ENCODE measurements at places on chromosomes 5 and 9.

DNA sequence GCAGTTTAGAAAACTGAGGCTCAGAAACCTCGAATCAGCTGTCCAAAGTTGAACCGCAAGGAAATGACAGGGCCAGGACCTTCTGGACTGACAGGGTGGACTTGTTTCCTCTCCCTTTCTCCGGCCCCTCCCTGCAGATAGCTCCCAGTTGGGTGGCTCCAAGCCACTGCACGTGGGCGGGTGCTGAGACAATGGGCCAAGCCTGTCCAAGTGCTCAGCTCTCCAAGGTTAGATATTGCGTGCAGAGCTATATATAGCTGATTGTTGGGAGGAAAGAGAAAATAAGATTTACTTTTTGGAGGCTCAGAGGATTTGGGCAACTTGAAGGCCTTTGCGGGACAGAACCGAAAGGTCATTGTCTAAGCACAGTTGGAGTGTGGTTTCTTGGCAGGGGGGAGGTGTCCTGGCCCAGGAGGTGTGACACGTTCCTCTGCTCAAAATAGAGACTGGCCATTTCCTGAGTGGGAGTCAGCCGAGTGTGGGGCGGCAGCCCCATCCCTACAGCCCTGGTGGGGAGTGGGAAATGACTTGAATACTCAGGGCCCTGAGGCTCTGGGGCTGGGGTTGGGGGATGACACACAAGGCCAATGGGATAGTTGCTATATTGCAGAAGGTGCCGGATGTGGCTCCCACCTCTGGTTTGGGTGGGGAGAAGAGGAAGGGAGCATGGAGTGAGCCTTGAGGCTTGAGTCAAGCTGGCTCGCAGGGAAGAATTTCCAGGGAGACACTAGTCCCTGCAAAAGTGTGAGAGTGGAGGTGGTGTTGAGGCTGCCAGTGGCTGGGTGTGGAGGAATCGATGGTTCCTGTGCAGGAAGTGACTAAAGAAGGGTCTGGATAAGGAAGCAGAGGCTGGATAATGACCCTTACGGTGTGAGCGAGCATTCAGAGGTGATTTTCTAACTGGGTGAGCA lies 44.4 kb upstream of the SMAD5 start:
- no peak for DNase-seq

DNA sequence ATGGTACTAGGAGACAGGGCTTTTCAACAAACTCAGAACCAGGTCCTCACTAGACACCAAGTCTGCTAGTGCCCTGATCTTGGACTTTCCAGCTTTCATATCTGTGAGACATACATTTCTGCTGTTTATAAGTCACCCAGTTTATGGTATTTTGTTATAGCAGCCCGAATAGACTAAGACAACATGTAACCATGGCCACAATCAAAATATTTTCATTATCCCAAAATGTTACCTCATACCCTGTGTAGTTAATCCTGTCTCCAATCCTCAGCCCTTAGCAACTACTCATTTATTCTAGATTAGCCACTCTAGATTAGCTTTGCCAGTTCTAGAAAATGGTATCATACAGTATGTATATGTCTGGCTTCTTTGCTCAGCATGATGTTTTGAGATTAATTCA lies 6.3 kb upstream of the ATG10 start:
- no peak for DNase-seq

DNA sequence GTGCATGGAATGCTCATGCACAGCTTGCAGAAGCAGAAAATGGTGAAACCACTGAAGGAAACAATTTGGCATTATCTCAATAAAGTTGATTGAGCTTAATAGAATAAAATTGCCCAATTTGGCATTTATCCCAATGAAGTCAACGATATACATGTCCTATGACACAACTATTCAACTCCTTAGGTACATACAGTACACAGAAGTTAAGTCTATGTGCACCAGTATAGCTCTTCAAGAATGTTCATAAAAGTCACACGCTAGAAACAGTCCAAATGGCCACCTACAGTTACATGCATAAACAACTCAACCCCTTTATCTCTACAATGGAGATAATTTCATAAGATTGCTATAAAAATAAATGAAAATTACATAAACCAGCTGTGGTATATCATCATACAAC lies 184.5 kb downstream of the DENND1A start:
- no peak for DNase-seq

DNA sequence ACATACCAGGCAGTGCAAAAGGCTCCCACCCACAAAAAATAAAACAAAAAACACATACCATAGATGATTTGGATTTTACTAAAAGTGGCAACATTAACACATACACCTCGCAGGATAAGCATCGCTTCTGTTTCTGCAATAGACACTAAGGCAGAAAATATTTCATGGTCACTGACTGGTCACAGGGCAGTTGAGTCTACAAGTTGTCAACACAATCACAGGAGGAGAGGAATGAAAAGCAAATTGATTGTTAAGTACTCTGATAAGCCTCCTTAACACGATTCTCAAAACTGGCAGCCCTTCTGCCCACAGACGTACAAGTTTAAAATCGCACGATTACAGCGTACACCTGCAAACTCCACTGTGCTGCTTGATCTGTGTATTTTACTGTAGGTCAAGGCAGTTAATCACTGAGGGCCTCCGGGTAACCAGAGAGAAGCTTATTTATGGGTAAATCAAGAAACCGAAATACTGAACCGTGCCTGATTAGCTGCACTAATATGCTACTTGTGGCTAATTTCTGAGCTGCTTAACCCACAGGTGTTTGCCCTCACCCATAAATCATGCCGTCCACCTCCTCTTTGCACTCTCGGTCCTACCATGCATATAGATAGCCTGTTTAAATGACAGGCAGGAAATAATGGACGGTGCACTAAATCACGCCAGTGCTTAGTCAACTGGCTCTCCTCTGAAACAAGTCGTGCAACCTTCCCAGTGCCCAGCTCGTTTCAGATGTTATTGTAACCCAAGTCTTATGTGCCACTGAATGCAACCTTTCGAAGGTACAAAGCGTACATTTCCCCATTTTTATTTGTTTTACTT lies 659.4 kb upstream of the ADAMTS16 start:
- DNase-seq: no peak

DNA sequence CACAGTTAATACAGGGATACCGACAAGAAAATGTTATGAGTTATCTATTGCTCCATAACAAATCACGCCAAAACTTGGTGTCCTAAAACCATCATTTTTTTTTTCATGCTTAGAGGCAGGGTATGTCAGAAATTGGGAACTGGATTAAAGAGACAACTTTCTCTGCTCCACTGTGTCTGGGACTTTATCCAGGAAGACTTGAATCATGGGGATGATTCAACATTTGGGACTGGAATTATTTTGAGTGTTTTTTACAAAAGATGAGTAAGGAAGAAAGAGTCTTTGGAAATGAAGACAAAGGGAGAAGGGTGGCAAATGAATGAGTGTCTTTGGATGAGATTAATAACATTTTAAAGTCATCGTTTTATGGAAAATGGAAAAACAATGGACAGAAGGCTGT lies 1883.7 kb upstream of the C9orf72 start:
- DNase-seq: no peak

DNA sequence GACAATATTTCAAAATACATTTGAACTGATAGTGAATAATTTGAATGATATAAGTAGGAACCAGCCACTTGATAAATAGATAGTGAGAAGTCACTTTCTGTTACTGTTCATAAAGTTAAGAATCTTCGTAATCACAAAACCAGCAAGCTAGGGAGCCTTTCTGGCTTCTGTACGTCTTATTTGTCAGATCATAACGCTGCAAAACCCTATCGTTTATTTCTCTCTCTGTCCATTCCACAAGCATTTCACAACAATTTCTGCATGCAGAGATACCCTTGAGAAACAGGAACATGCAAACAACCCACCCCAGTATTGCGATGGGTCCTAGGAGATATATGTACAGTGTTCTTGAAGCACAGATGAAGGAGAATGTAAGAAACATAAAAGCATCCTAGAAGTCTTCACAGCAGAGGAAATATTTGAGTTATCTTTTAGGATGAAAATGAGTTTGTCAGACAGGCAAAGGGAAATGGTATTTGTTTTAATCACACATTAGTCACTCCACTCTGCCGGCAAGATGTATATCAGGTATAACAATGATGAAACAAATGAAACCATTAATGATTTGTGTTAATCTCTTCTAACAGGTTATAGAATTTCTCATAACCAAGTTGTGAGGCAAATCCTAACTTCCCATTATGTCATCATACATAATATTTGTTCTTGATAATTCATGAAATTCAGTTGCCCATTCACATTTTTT lies 668.7 kb upstream of the FTMT start:
- DNase-seq: no peak

GRCh38 chr9:20593537-20593936 lies 28.8 kb downstream of the MLLT3 start:
- DNase-seq: no peak

GRCh38 chr5:88188458-88189132 lies 80.0 kb downstream of the TMEM161B start:
- no peak for DNase-seq

- no peak for DNase-seq
Observed at GRCh38 chr9:95513711-95514110, 3.1 kb downstream of the PTCH1 start.

DNA sequence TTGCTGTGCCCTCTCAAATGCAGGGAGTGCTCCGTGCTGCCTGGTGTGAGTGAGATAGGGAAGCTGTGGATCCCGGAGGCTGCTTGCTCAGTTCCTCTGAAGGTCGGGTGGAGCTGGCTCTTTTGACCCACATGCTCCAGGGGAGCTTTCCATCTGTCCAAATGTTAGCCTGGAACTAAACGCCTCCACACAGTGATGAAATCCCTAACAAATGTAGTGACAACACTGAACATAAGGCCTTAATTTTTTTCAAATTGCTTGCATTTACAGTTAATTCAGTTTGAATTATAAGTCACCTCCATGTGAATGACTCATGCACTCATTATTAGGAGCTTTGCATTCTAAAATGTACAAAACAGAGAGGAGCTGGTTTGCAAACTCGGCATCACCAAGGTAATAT lies 27.0 kb downstream of the PRDM6 start:
- no peak for DNase-seq

GRCh38 chr9:130159057-130159456 lies 13.1 kb upstream of the NCS1 start:
- no peak for DNase-seq

- no peak for DNase-seq
Observed at GRCh38 chr5:41772785-41773442, 97.3 kb downstream of the OXCT1 start.

DNA sequence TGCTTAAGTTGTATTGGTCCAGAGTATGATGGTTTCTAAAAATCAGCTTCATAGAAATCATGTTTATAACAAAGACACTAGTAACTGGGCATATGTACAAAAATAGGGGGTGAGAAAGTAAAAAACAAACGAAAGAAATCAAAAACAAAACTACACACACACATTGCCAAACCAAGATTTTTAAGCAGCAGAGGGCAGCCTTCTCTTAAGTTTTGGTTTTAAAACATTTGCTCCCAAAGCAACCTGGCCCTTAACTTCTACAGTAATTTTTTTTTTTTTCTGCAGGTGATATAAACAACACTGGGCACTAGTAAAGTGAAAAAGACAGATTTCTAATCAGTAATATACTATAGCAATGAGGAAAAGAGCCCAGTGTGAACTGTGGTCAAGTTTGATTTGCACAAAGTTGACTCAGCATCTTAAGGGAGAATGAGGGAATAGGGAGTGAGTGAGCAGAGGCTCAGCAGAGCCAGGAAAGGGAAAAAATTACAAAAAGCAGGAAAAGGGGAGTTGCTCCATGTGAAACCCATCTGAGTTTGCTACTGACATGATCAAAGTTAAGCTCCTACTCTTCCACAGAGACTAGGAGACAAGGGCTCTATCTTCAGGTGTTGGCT lies 13.4 kb upstream of the GAPT start:
- no peak for DNase-seq

GRCh38 chr9:93810028-93810971 lies 144.9 kb downstream of the BARX1 start:
- DNase-seq: no peak

DNA sequence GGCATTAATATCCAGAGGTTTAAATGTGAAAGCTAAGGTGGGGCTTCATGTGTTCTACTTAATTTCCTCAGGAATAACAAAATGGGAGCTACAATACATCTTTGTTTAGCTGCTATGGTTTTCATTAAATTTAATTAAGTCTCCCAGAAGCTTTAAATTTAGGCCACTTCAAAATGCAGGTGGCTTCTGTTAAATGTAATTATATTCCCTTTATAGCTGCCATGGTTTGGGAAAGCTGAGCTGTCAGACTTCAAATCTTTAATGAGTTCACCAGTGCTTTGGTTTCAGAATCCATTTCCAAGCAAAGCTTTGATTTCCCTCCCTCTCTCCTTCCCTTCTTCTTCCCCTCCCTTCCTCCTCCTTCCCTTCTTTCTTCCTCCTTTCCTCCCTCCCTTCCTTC lies 58.4 kb upstream of the FAM170A start:
- DNase-seq: no peak
